GM06990 (cell line): ENCODE measurements at places on chromosomes 3 and 15.

DNA sequence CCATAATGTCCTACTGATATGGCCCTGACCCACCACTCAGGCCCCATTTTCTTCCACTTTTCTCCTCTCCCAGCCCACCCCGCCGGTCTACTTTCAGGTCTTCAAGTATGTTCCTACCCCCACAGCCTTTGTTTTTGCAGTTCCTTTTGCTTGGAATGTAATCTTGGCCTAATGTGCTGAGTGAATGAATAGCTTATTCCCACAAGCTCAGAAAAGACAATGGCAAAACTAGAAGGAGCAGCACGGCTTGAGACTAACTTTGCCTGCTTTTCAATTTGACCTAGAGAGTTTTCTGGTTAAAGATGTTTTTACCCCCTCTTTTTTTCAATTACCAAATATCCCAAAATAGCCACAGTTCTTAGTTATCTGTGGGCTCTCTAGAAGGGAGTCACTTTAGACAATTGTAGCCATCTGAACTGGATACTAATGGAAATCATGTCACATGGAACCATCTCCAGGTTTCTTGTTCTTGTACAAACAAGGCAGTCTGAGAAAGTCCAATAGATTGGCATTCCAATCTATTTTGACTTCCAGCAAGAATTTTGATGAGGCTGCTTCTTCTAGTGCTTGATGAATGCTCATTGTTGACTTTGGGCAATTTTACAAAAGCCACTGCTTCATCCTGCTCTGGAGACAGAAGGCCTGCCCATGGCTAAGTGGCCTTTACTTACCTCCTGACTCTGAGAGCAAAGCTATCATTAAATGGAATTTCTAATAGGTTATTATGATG lies 16.3 kb upstream of the LMCD1 start:
- no peak for DNase-seq

- no peak for DNase-seq
Observed at GRCh38 chr15:48221885-48222284, 15.8 kb downstream of the SLC12A1 start.

DNA sequence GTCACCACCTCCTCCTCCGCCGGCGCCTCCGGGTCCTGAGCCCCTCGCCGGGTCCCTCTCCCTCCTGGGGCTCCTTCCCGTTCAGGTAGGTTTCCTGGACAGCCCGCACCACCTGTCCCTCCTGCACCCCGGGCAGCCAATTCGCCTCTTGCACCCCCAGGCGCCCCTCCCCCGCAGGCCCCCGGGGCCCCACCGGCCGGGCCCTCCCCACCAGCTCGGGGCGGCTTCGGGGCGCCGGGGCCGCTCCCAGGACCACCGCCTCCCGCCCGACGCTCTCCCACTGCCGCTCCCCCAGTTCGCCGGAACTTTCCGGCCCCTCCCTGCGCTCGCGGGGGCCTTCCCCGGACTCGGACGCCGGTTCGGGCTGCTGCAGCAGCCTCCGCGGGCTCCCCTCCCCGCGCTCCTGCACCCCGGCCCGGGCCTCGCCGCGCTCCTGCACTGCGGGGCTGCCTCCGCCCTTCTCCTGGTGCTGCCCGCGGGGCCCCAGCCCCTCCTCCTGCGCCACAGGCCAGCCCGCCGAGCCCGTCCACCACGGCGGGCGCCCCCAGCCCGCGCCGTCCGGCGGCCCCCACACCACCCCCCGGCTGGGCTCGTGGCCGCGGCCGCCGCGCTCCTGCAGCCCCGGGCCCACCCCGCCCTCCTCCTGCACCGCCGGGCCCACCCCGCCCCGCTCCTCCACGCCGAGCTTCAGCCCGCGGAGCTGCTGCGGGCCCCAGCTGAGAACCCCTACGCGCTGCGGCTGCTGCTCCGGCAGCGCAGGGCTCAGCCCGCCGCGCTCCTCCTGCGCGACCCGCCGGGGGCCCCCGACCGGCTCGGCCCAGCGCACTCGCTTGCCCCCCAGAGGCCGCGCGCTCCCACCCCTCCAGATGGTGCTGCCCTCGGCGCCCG lies 587 bp upstream of the TNK2 start:
- DNase-seq, result peak; percentile 47

GRCh38 chr3:108092501-108092900 lies 1.7 kb upstream of the CD47 start:
- no peak for DNase-seq

DNA sequence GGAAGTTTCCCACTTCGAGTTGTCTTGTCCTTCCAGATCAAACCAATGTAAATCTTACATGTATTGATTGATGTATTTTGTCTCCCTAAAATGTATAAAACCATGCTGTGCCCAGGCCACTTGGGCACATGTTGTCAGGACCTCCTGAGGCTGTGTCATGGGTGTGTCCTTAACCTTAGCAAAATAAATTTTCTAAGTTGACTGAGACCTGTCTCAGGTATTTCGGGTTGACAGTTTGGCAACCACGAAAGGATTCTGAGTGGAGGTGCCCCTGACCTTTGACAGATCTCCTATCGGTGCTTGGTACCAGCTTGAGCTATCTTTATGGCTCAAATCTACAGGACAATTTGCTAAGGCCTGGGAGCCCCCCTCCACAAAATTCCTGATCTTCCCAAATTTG lies 1.7 kb upstream of the POC1A start:
- no peak for DNase-seq

DNA sequence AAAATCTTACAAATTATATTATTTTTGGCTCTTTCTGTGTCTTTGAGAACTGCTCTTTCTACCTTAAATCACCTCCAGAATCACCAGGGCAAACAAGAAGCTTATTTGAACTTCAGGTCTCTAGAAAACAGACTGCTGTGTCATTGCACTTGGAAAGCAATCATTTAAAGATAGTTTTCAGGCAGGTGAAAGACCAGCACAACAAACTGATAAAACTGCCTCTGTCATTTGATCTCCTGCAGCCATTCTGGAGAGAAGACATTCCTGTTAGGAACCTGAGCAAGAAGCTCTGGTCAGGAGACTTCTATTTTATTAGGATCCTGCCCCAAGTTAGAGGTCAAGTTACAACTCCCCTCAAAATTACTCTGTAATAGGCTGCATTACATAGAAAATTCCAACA lies 50.7 kb upstream of the AP4E1 start:
- DNase-seq, result no peak
